ENCODE measurements at places on chromosomes 11 and 22.

DNA sequence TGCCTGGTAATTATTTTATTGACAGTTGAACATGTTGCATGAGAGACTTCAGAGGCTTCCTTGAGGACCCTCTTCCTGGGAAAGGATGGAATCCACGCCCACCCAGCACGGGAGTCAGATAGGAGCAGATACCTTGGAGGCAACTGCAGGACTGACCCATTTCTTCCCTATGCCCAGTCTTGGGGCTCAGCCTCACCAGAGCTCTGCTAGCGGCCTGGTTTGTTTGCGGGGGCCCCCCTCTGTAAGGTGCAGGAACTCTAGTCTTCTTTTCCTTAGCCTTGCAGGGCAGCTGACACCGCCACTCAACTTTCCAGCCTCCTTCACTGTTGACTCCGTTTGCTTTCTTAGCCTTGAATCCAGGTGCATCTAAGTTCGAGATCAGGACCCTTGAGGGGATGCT is 1032.8 kb downstream of the BRD1 start:
- DNase-seq, result no peak

- no peak for DNase-seq
These were observed 5.4 kb downstream of the ARFGAP2 start for GRCh38 chr11:47171061-47171838.

DNA sequence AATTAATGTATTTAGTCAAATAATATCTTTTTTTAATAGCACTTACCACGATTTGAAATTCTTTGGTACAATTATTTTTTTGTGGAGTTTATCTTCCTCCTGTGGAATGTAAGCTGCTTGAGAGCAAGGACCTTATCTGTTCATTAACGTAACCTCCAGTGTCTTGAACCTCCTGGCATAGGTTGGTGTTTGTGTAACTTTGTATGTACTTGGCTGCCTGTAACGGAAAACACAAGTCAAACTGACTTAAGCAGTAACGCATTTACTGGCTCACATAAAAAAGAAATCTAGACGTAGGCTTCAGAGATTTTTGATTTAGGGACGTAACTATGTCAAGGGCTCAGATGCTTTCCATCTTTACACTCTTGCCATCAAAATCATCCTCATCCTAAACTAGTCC is 56.1 kb downstream of the ARHGEF12 start:
- no peak for DNase-seq

GRCh38 chr11:116537709-116538108 is 235.1 kb downstream of the BUD13 start:
- DNase-seq, result no peak

DNA sequence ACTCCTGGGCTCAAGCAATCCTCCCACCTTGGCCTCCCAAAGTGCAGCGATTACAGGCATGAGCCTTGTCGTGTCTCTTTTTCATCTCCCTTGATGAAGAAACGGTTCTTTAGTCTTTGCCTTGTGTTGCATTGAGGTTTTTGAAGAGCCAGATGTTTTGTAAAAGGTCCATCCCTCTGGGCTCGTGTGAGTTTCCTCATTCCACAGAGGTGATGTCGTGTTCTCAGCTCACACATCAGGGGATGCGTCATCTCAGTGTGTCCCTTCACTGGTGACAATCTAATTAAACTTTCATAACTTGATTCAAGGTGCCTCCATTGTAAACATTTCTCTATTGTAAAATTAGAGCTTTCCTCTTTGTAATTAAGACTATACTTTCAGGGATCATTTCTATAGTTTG is 29.7 kb upstream of the TEF start:
- DNase-seq, result no peak

DNA sequence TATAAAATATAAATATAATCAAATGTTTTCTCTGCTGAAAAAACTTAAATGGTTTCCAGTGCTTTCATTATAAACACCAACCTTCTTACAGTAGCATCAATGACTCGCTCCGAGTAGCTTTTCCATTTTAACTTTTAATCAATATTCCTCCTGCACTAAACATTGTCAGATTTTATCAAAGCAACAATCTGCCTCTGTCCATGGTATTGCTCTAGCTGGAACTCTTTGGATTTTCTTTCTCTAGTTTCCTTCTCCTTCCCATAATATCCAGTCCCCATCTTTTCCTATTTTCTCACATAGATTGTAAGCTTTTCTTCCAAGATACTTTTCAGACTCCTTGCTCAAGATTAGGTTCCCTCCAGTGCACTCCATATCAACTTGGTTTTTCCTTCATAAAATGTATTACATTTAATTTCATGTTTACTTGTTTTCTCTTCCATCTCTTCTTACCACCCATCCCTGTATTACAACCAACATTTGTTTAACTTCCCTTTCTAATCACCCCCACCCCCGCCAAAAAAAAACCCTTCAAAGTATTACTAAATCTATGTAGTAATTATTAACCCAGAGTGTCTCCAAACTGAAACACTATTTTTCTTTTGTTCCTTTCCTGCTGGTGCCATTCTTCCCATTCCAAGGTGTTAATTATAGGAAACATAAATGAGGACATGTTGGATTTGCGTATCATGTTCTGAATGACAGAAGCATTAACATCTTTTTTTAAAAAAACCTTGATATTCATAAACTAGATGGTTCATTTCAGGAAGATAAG is 716.5 kb downstream of the NELL1 start:
- no peak for DNase-seq

GRCh38 chr11:64637334-64638017 is 46.5 kb downstream of the SLC22A12 start:
- DNase-seq, result no peak

DNA sequence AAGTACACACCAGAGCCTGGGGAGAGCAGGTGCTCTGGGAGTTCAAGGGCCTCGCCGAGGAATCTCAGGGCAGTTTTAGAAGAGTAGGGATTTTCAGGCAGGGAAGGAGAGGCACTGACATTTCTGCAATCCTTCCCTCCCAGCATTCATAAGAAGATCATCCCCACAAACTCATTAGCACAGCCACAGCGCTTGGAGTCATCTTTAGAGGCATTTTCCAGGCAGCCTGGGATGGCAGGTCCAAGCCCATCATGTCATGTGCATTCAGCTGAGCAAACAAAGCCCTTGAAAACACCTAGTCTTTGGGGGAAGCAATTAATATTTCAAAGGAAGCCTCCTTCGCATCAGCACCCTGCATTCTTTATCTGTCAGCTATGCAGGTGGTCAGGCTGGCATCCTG is 43.8 kb downstream of the MAP6 start:
- DNase-seq, result peak; percentile 9

DNA sequence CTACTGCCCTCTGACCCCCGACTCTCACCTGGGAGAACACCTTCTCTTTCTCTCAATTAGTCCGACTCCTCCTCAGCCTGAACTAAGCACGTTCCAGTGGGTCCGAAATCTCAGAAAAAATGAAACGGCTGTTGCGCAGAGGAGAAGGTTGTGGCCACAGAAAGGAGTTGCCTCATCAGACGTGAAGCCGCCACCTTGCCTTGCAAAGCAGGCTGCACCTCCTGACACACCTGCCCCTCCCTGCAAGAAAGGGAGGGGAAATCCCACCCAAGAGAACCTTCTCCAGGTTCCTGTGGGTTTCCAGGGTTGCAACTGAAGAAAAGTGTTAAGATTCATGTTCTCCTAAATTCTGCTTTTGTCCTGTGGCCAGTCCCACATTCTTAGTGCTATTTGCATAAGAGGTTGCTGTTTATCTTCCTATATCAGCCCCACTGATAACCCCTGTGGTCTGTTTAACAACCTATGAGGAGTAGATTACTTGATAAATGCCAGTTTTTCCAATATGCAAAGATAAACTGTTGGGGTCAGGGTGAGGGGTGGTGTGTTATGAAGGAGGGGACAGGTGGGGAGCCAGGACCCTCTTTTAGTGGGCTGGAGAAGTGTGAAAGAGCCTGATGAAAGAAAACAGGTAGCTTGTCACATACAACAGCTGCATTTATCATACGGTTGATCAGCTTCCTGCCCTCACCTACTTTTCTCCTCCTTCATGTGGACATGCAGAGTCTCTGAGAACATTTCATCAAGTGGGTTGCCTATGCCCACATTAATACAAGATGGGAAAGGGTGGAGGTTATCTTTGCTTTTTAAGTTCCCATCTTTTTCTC is 18.2 kb downstream of the ZBTB16 start:
- no peak for DNase-seq

- DNase-seq, result peak; percentile 13
These were observed 16.2 kb upstream of the SHANK3 start for GRCh38 chr22:50656122-50657070.

- DNase-seq, result no peak
These were observed 411.4 kb upstream of the FAT3 start for GRCh38 chr11:91813263-91813662.

GRCh38 chr11:86930957-86931547 is 24.1 kb downstream of the FZD4 start:
- no peak for DNase-seq

DNA sequence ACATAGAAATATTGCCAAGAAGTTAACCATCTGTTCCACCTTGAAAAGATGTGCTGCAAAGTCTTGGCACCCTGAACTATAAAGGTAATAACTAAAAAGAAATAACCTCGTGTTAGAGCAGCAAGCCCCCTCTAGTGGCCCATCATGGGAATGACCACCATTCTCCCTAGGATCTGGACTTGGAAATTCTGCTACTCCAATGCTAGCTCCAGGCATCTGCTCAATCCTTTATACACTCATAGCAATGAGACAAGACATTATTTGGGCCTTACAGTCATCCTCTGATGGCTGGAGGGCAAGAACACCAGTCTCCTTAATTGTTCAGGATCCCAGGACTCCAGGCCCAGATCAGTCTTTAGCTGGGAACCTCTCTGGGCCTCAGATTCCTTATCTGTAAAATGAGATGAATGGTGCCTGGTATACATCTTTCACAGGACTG is 76.0 kb downstream of the CWC15 start:
- peak; percentile 56 for DNase-seq

DNA sequence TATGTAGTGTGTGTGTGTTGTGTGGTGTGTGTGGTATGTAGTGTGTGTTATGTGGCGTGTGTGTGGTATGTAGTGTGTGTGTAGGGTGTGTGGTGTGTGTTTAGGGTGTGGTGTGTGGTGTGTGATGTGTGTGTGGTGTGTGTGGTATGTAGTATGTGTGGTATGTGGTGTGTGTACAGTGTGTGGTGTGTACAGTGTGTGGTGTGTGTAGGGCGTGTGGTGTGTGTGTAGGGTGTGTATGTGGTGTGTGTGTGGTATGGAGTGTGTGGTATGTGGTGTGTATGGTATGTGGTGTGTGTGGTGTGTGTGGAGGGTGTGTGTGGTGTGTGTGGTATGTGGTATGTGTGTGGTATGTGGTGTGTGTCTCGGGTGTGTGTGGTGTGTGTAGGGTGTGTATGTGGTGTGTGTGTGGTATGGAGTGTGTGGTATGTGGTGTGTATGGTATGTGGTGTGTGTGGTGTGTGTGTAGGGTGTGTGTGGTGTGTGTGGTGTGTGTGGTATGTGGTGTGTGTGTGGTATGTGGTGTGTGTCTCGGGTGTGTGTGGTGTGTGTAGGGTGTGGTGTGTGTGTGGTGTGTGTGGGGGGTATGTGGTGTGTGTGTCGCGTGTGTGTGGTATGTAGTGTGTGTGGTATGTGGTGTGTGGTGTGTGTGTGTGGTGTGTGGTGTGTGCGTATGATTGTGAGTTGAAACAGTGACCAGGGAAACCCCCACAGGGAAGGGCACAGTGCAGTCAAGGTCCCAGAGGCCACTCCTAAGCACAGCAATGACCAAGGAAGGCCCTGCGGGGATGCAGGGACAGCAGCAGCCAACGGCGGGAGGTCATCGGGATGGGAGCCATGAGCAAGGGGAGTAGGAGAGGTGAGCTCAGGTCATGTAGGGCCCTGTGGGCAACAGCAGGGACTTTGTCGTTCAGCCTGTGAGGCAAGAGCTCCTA is 2.9 kb upstream of the PPP6R2 start:
- DNase-seq, result no peak

GRCh38 chr22:35630387-35630793 is 13.3 kb upstream of the MB start:
- DNase-seq, result no peak

GRCh38 chr11:102591160-102591718 is 33.9 kb downstream of the MMP20 start:
- no peak for DNase-seq

GRCh38 chr22:23837911-23838680 is 710 bp downstream of the DERL3 start:
- no peak for DNase-seq

DNA sequence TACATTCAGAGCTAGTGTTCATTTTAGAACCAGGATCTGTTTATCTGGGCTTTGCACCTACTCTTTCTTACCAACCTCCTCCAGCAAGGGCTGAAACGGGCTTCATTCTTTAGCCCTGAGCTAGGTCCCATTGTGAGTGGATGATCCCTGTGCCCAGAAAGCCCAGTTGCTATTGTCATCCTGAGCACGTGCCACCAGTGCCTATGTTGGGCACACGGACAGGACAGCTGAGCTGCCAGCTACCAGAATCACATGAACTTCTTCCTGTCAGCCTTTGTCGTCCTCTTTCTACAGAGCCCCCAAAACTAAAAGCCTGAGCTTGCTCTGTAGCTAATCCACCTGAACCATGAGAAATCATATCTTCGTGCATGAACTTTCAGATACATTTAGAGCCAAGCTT is 74.4 kb upstream of the NTM start:
- no peak for DNase-seq

- no peak for DNase-seq
These were observed 216.4 kb downstream of the GRM5 start for GRCh38 chr11:88849368-88849767.

- peak; percentile 16 for DNase-seq
These were observed 224.4 kb upstream of the POU2AF2 start for GRCh38 chr11:111021131-111021530.

GRCh38 chr22:43118953-43119458 is 8.5 kb downstream of the BIK start:
- no peak for DNase-seq

DNA sequence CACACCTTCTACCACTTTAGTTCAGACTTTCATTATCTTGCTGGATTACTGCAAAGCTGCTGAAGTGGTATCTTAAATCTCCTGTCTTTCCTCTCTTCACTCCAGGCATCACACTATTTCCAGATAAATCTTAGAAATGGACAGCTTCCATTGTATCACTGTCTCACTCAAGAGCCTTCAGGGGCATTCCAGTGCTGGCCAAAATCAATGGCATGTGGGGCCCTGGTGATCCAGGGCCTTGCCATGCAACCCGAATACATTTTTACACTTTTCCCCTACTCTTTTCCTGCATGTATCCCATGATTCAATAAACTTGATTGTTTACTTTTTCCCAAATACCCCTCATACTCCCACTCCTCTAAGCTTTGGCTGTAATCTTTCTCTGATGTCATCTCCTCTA is 39.4 kb upstream of the DEUP1 start:
- no peak for DNase-seq

GRCh38 chr11:28072321-28072720 is 35.6 kb downstream of the KIF18A start:
- no peak for DNase-seq

DNA sequence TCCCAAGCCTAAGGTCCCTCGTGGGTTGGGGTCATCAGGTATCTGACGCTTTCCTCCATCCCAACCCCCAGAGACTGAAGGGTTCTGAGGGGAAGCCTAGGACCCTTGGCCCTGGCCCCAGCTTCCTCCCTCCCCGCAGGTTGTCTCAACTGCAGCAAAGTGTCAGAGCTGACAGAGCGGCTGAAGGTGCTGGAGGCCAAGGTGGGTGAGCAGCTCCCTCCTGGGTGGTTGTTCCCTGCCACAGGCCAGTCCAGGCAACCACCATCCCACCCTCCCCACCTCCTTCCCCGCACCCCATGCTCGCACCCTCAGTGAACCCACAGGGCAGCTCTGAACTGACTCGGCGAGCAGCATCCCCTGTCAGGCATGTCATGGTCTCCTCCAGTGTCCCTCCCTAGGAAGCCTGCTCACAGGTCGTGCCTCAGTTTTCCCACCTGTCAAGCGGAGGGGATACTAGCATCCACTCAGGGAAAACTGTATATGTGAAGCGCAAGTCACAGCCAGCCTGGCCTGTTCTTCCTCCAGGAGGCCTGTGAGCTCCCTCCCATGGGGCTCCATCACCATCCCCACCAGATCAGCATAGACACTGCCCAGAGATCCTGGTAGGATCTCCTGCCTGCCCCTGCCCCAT is 20.8 kb downstream of the EMID1 start:
- no peak for DNase-seq

Measured in thyroid gland (tissue), 4 donors.